Natural killer cell treated with Interleukin-12 subunit alpha and Interleukin-12 subunit beta and Interleukin-15 and Interleukin-18, amount 100 ng/mL, for 72 hours (primary cell): ENCODE measurements at places on chromosomes 2 and 18.

- DNase-seq: no peak
Observed at GRCh38 chr18:449374-449773, 51.1 kb downstream of the COLEC12 start.

- no peak for DNase-seq
Observed at GRCh38 chr2:96888072-96889011, 18.5 kb upstream of the SEMA4C start.

- no peak for DNase-seq
Observed at GRCh38 chr2:187003611-187004010, 154.6 kb upstream of the ZSWIM2 start.

GRCh38 chr18:67081482-67082211 is 434.9 kb downstream of the DSEL start:
- DNase-seq: no peak

DNA sequence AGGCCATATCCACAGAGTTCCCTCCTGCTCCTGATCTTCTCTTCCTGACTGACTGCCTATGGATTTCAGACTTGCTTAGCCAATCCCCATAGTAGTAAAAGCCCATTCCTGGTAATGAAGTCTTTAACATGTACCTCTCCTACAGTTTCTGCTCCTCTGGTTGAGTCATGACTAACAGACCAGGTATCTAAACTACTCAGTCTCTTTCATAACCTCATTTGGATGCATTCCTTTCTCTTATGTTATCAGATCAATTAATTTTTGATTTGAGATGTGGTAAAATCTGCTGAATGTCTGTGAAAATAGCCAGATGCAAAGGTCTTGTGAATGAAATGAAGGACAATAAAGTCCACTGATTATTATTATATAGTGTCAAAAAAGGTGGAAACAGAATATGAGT is 198.0 kb downstream of the NBAS start:
- no peak for DNase-seq

GRCh38 chr2:17506736-17507616 is 11.3 kb downstream of the RAD51AP2 start:
- no peak for DNase-seq

GRCh38 chr2:54240515-54241469 is 15.2 kb downstream of the TSPYL6 start:
- DNase-seq: no peak

- no peak for DNase-seq
Observed at GRCh38 chr2:159199761-159200465, 86.6 kb downstream of the WDSUB1 start.

DNA sequence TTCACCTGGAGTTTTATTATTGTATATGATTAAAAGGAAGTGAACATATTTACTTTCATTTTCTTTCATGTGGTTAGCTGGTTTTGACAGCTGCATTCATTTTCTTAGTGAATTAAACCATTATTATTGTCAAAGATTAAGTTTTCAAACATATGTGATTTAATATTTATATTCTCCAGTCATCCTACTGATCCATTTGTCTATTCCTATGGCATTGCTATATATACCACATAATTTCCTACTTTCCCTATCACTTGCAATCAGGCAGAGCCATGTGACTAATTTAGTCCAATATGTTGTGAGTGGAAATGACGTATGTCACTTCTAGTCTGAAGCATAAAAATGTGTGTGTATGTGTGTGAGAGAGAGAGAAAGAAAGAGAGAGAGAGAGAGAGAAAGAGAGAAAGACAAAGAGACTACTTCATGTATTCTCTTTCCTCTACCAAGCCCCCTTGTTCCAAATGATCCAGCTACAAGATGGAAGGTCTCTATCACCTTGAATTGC is 12.0 kb upstream of the TACR1 start:
- no peak for DNase-seq

- DNase-seq: no peak
Observed at GRCh38 chr18:53991805-53992204, 232.7 kb downstream of the MBD2 start.

- DNase-seq: no peak
Observed at GRCh38 chr2:64359892-64360657, 93.9 kb upstream of the LGALSL start.
